NCI-H1092 treated with DMSO at 0.1 percent for 48 hours (cell line): ENCODE measurements at places on chromosomes 13 and 19.

GRCh38 chr13:101465877-101466276 is 13.4 kb downstream of the ITGBL1 start:
- no peak for DNase-seq

- no peak for DNase-seq
Measured at GRCh38 chr13:31072041-31072440, 89.7 kb downstream of the HSPH1 start.

DNA sequence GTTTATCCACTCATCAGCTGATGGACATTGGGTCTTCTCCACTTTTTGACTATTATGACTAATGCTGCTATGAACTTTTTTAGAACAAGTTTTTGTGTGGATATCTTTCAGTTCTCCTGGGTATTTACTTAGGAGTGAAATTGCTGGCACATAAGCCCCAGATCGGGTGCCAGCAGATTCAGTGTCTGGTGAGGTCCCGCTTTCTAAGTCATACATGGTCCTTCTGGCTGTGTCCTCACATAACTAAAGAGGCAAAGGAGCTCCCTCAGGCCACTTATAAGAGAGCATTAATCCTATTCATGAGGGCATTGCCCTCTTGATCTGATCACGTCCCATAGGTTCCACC is 600 bp upstream of the ZNF226 start:
- no peak for DNase-seq

- peak; percentile 70 for DNase-seq
Measured at GRCh38 chr19:17830567-17831418, 9.5 kb upstream of the INSL3 start.

- no peak for DNase-seq
Measured at GRCh38 chr19:52638601-52639000, 446 bp upstream of the ZNF83 start.

- peak; percentile 15 for DNase-seq
Measured at GRCh38 chr13:27496536-27497273, 46.3 kb upstream of the MTIF3 start.

DNA sequence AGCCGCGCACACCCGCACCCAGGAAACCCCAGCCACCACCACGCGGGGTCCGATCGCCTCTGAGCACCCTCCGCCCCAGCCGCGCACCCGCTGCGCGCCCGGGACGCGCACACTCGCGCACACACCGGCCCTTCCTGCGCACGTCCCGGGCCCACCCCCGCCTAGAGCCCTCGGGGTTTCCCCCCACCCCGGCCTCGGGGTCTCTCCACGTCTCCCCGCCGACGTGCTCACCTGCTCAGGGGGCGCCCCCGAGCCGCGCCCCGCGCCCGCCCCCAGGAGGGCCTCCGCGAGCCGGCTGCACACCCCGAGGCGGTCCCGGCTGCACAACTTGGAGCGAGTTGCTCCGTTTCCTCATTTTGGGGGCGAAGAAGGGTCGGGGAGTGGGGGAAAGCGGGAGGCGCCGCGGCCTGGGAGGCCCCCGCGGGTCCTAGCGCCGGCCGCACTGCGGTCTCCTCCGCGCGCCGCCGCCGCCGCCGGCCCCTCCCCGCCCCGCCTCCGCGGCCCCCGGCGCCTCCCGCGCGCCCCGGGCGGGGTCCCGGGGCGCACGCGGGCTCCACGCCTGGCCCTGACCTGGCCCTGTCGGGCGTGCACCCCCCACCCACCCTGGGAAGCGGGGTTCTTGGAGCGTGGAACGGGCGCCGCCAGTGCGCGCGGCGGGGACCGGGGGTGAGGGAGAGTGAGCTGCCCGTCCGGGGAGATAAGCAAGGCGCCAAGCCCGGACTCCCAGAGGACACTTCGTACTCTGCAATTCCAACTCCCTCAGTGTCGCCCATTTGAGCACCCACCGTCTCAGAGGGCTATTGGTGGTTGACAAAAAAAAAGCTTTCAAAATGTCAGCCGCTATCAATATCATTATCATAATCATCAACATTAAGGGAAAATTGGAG is at the start of gene MATK:
TSS of gene MATK (minus strand) at position 444 of the 887 bp plus-strand sequence. CDS start 1,246 bp downstream, outside the sequence.
- DNase-seq = no peak

DNA sequence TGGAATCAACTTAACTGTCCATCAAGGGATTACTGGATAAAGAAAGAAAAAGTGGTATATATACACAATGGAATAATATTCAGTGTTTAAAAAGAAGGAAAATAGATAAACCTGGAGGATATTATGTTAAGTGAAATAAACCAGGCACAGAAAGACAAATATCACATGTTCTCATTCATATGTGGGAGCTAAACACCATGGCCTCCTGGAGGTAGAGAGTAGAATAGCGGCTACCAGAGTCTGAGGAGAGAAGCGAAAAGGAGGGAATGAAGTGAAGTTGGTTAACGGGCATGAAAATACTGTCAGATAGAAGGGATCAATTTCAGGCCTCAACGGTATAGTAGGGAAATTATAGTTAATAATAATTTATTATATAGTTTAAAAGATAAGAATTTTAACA is 147.5 kb upstream of the OBI1 start:
- no peak for DNase-seq

- DNase-seq = no peak
Measured at GRCh38 chr13:96481482-96481881, 391.6 kb downstream of the HS6ST3 start.

DNA sequence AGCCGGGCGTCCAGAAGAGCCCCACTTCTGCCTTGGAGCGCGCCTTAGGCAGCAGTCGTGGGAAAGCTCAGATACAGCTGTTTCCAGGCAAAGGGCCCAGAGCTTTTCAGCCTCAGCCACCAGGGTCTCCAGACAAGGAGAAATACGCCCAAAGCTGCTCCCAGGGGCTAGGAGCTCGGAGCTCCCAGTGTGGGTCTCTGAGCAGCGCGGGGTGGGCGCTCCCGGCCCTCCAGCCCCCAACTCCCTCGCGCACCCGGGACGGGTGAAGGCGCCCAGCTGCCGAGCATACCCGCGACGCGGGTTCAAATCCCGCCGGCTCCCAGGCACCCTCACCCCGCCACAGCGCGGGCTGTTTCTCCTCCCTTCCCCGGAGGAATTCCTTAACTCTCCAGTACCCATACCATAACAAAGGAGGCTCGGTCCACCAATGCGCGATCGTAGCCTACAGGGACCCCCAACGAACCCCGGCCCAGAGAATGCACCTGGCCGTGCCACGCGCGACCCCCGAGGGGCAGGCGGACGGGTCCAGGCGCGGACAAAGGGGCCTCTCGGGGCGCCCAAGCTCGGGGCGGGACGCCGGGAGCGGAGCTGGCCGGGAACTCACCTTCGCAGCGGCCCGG is 507 bp downstream of the COL4A1 start:
- DNase-seq = no peak

- no peak for DNase-seq
Measured at GRCh38 chr13:51768378-51768921, 35.5 kb downstream of the DHRS12 start.

- peak; percentile 71 for DNase-seq
Measured at GRCh38 chr13:30114571-30115256, 192.6 kb downstream of the KATNAL1 start.

GRCh38 chr13:112725346-112726015 is 35.6 kb downstream of the ATP11A start:
- DNase-seq = peak; percentile 87

- DNase-seq = no peak
Measured at GRCh38 chr19:604355-604754, 14.7 kb downstream of the HCN2 start.

DNA sequence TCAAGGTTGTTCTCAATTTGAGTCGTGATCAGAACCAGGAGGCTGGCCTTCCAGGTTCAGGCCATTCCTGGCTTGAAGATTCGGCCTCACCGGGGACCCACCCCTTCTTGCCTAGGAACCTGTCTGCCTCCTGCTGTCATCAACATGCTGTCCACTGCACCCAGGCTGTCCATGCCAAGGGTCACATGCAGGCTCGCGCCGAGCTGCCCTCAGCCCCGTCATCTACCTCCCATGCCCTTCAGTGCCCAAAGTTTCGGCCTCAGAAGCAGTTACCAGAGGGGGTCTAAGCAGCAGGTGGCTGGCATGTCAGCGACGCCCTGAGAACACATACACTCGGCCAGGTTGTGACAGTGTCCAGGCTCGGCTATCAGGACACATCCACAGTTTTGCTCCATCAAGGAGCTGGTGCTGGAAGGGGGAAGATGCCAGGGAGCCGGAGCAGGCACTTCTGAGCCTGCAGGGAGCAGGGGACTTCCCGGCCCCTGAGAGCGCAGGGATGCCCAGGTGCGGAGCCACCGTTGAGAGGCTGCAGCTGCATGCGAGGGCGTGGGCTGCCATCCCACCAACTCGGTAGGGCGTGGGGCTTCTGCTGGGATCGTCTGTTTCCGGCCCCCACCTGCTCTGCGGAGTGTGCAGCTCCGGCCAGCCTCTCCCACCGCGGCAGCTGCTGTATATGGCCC is 590.9 kb upstream of the SLITRK5 start:
- no peak for DNase-seq
